T-helper 2 cell treated with Interferon-gamma antibody and Interleukin-4, amounts not matched to agents 5 μg/mL and 100 μg/mL, for 36 hours (primary cell): ENCODE measurements at places on chromosomes 6 and 20.

DNA sequence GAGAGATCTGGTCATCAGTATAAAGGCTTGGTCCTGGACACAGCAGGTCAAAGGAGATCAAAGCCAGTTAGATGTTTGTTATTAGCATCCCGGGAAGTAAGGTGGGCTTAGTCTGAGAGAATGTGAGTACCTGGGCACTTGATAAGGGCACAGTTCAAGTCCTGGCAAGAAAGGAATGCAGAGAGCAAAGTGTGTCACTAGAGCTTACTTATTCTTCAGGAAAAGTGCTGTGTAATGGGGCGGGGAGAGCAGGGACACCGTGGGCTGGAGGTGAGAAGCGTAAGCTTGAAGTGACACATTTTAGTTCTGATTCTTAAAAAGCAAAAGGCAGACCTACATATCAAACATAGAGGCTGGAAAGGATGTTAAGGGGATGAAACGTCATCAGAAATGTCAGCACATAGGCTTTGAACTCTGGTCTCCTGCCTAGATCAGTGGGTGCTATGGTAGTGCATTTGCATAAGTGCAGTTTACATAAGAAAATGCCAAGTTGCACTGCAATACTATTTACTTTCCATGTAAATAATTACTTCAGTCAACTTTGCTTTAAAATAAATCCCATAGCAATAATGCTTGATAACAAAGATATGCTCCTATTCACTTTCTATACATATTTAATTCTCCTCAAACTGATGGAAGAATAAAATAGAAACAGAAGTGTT, 2.6 kb downstream of the SAMD5 start:
- no peak for DNase-seq

DNA sequence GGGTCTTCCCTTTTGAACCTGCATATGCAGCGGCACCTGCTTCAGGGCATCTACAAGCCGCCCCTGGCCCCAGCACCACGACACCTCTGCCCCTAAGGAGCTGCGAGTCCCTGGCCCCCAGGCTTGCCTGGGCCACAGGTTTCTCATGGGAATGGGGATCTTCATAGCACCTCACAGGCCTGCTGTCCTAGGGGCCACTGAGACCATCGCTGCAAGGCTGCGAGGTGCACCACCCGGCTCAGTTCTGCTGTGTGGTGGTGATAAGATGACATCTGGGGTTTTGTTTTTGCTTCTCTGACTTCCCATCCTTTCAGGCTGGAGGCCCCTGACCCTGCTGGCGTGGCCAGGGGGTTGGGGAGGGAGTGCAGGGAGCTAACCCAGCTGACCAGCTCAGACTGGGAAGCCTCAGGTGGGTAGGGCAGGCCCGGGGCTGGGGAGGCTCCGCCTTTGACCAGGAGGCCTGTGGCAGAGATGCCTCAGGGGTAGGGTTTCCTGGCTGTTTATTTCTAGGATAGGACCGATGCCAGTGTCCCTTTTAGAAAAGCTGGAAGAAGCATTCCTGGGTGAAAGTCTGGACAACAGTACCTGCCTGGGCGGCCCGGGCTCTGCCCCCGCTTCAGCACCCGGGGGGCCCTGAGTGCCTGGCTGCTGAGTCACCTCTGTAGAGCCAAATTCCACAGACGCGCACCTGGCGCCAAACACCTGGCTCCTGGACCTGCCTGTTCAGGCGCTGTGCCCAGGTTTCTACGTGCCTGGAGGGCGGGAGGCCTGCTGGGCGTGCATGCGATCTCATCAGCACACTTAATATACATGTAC, 264.7 kb downstream of the DLL1 start:
- no peak for DNase-seq

- no peak for DNase-seq
Measured at GRCh38 chr6:110342759-110343158, 15.4 kb downstream of the METTL24 start.

GRCh38 chr20:10761232-10761631, 87.4 kb upstream of the JAG1 start:
- DNase-seq: no peak

DNA sequence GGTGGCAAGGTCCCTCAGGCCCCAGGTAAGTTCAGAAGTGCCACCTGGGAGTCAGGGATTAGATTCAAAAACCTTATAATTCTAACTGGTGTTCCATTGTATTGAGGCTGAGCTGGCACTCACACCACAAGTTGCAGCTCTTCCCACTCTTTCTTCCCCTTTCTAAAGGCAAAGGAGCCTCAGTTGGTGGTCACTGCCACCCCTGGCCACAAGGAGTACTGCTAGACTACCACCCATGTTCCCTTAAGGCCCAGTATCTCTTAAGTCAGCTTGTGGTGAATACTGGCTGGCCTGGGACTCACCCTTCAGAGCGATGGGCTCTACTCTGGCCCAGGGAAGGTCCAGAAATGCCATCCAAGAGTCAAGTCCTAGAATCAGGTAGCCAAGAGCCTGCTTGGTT, 421.1 kb upstream of the KHDRBS2 start:
- no peak for DNase-seq

DNA sequence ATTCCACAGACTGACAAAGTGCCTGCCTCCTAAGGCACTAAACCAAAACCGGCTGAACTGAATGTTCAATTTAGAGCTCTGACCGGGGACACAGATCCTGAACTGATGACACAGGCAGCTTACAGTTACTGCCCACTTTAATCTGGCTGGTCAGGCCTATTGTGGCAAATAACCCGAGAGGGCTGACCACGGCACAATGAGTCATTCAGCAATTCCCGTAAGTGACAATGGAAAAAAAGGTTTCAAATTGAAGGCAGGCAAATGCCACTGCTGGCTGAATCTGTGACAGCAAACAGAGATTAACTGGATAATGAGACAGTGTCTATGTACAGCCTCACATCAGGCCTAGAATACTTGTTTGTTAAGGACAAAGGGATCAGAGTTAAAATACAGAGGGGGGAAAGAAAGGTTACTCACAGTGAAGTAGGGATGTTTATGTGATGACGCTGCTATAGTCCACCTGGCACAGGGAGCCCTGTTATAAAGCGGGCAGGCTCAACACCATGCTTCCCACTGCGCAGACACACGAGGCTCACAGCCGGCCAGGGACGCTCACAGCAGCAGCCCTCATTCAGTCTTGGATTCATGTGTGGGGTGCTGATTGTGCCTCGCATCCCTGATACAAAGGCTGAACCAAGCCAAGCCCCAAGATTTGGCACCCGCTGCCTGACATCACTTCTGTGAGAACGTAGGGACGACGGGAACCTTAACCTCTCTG, 54.4 kb downstream of the RTN4IP1 start:
- no peak for DNase-seq

DNA sequence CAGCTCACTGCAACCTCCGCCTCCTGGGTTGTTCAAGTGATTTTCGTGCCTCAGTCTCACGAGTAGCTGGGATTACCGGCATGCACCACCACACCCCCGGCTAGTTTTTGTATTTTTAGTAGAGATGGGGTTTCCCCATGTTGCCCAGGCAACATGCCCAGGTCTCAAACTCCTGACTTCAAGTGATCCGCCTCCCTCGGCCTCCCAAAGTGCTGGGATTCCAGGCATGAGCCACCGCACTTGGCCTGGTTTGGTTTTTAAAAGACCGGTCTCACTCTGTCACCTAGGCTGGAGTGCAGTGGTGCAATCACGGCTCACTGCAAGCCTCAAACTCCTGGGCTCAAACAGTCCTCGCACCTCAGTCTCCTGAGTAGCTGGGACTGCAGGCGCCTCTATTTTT, 40.1 kb downstream of the VSTM2L start:
- DNase-seq: no peak

GRCh38 chr6:21228411-21228810, 365.1 kb upstream of the SOX4 start:
- DNase-seq: no peak

DNA sequence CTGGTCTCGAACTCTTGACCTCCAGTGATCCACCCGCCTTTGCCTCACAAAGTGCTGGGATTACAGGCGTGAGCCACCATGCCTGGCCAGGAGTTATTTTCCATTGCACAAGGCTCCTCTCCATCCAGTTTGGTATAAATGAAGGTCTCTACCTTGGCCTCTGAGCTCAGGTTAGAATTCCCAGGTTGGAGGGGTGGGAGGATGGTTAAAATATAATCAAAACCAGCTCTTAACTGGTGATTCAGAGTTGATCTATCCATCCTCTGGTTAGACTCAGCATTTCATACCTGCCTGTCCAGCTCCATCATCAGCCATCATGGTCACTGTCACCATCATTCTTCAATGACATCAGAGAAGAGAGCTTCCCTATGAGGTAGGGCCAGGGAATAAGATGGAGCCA, 2.6 kb upstream of the SLC22A7 start:
- DNase-seq: no peak

DNA sequence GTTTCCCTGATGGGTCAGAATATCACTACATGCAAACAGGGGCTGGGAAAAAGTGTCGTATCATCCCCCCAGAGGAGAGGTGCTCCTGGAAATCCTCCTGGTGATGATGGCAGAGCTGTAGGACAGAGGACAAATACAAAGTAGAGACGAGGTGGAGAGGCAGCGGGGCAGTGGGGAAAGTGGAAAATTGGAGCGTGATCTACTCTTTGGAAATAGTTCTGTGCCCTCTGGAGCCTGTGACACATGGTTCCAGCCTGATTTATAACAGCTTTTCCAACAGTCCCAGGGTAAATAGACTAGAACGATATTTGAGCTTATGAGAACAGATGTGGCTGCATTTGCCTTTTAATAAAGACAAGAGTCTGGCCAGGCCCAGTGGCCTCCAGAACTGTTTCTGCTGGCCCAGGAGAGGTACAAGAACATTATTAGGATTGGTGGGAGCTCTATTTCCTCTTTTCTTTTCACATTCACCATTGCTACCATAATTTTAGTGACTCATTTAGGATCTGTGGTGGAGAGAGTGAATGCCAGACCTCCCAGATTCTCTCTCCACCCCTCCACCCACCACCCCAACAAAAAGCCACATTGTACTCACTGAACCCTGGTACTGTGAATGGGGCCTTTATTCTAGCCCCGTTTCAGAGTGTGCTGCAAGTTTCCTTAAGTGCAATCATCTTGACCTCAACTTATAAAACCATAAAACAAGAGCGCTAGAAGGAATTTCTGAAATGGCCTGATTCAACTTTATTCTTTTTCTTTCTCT, 78.3 kb downstream of the BTBD3 start:
- no peak for DNase-seq

- DNase-seq: no peak
Measured at GRCh38 chr6:135630789-135631376, 133.3 kb upstream of the AHI1 start.

GRCh38 chr20:2361035-2361593, 19.6 kb upstream of the TGM6 start:
- no peak for DNase-seq

DNA sequence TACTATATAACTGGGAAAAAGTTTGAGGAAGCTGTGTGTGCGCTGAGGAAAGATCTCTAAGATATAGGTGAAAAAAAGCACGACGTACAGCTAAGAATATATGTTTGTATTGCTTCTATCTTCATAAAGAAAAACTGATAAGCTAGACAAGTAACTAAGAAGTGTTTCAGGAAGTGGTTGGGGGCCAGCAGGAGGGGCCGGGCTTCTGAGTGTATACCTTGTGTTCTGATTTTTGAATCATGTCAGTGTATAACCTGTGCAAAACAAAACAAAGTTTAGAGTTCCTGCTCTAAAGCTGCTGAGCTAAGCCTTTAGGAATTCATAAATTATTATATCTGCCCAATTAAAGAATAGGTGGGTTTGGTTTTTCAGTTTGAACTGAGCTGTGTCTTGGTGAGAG, 7.9 kb upstream of the OSER1 start:
- DNase-seq: peak; percentile 42

DNA sequence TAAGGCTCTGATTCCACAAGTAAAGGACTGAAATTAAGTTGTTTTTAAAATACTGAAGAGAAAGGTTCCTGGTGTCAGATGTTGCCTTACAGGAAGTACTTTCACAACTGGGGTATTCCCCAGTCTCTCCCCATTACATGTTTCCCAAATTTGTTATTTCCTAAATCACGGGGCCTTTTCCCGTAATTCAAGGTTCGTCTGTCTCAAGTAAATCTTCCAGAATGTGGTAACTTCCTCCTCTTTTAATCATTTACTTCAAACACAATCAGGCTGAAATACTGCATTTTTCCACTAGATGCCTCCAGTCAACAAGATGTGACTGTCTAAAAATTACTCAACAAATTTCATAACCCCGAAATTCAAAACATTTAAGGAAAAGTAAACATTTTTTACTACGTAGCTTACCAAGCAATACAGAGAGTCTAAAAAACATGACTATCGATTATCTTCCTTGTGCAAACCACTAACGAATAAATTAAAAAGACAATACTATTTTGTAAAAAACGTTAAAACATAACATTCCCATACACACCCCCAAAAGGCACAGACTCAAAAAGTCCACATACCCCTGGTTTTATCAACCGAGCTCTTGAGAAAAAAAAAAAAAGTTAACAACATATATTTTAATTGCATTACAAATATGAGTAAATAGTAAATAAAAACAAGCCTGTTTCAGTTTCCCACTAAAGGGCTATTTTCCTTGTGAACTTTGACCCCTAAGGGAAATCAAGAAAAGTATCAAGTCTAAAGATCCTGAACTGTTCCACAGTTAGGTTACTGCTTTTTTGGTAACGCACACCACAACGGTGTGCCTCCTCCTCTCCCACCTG, 1.7 kb downstream of the SOD2 start:
- peak; percentile 10 for DNase-seq

GRCh38 chr20:8250539-8251200, 118.6 kb downstream of the PLCB1 start:
- DNase-seq: no peak

DNA sequence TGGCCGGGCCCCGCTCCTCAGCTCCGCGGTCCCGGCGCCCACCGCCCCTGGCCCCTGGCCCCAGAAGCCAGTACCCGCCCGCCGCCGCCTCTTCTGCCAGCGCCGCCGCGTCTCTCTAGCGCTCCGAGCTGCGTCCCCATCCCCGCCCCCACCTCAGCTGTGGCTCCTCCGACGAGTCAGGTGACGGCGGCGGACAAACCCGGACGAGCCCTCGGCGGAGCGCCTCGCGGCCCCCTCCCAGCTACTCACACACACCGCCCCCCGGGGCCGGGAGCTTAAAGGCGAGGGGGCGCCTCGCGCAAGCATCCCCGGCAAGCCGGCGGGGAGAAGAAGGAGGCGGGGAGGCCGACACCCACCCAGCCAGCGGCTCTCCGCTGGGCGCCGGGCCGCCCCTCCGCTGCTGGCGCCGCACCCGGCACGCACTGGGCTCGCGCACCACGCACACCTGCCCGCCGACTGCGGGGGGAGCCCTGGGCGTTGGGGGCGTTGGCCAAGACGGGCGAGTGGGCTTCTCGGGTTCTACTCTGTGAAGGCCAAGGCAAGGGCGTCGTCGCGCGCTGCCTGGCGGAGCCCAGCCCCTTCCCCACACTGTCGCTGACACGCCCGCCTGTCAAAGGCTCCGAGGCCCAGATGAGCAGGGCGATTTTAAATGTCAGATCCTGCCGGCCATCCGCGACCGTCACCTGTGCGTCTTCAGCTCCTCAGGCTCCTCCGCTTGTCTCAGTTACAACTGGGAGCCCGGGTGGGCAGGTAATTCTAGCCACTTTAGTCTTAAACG, at the start of gene SNAP91:
Gene SNAP91 (minus strand): TSS at position 132 of the 778 bp plus-strand sequence. CDS start 1,174 bp downstream, outside the sequence.
- no peak for DNase-seq

DNA sequence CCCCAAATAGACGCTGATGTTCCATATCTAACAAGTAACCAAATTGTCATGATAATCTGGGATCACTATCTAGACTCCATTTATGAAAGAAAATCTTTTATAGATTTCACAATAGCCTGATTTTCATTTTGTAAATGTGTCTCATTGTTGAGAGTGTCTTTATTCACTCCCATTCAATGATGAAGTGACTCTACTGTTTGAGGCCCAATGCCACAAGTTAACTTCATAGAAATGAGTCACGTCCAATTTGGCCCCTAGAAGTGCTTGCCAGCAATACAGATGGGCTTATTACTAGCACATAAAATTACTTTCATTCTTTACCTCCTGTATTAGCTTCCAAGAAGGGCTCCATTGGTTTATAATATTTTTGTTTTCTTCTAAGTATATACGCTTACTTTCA, 6.3 kb downstream of the IPCEF1 start:
- DNase-seq: no peak
